ENCODE measurements at places on chromosomes 11 and 22.
A peak's percentile ranks its signal among the peaks of the same experiment; 100 is the strongest.

DNA sequence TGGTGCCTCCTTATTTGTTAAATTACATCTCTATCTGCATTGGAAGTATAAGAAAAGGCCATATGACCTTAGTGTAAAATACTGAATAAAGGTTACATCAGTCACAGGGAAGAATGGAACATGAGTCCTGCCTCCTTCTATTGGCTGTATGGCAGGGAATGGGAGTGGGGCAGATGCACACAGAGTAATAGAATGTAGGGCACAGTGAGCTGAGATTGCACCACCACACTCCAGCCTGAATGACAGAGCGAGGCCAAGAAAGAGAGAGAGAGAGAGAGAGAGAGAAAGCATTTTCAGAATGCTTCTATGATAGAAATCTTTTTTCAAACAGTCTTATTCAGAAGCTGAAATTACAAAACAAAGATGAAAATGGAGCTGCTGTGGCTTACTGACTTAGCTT, 58.8 kb downstream of the SLN start:
- no peak for DNase-seq

DNA sequence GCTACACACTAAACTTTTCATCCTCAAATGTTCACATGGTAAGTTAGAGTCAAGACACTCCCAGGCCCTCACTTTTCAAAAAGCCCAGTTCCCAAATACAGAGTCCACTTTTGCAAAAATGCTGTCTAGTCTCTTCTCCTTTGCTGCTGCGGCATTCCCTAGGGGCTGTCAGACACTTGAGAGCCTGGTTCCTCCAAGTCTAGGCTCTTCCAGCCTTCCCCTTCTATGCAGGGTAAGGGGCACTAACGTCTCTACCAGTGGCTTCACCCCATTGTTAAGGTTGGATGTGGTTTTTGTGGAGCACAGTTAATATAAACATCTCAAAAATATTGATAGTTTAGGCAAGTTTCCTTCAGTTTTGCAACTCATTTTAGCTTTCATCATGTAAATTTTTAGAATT, 181.5 kb downstream of the KIF18A start:
- no peak for DNase-seq

DNA sequence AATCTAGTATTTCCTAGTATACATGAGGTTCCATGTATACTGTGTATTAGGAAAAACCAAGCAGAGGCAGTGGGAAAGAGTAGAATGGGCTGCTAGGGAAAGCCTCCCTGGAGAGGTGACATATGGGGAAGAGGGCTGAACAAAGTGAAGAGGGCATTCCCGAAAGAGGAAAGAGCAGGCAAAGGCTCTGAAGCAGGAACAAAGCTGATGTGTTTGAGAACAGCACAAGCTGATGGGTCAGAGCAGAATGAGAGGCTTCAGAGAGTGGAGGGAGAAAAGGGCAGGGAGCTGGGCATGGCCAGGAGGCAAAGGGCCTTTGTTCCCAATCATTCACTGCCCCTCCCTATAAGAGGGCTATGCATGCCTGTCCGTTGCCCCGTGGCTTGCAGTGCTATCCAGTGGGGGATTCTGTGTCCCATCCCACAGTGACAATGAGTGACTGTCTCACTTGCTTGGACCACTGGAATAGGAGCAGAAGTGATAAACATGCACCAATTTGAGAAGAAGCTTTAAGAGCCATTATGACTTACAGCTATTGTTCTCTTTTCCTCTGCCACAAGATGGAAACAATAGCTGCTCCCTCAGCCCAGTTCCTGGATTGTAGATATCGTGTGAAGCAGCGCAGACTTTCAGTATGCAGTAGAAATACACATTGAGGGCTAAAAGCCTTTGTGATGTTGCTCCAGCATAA, 39.6 kb downstream of the GALNT18 start:
- DNase-seq: no peak

DNA sequence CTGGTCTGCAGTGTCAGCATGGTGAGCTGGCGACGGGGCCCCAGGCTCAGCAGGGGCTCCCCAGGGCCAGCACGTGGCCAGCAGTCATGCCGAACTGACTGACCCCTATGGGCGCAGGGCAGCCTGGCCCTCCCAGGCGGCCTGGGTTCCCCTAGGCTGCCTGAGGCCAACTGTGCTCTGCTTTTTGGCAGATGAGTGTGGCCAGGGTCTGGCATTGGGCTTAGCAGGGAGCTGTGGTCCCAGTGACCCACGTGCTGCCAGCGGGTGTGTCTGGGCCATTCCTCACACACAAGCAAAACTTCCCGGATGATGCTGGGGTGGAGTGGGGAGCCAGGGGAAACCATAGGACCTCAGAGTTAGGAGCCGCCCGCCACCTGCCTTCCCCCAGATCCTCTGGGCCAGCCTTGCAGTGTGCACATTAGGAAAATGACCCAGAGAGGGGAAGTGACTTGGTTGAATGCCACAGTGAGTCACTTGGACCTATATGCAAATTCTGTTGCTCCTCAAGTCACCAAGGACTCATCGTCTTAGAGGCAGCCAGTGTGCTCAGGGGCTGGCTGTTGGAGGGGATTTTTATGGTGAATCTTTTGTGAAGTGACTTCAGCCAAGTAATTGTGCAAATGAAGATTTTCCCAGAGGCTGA, 6.5 kb downstream of the ADORA2A start:
- DNase-seq: no peak

DNA sequence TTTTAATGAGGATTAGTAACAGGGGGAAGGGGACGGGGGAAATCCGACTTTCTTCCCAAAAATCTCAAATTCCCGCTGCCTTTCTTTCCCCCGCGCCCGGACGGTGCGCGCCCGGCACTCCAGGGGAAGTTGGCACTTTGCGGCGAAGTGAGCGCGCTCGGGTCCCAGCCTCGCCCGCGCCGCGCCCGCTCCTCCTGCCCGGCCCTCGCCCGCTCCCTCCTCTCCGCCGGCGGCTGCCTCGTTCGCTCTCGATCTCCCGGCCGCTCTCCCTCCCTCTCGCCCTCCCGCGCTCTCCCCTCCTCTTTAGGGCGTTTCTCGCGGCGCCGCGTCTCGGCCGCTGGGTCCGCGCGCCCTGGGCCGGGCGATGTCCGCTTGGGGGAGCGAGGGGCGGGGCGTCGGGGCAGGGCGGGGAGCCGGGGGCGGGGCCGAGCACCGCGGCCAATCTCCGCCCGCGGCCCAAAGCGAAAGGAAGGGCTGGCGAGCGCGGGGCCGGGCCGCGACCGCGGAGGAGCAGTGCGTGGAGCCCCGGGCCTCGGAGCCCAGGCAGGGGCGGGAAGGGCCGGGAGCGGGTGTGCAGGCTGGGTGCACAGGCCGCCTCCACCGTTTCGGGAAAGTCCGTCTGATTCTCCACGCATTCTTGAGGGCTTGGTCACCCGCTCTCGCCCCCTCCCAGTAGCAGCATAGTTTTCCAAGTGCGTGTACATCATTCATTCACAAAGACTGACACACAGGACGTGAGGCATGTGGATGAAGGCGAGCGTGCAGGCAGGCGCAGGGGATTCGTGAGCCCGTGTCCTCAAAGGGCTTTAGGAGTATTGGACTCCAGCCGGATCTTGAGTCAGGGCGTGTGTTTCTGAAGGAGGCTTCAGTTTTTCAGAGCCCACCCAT, 65.1 kb downstream of the ETS1 start:
- DNase-seq: peak; percentile 78

Data from Jurkat, Clone E6-1 (cell line).